ENCODE measurements at places on chromosomes 3 and 15.

- peak; percentile 80 for DNase-seq
These were observed 225.5 kb upstream of the IL12A start for GRCh38 chr3:159763011-159763601.

GRCh38 chr3:98733053-98733811 is 29.9 kb upstream of the ST3GAL6 start:
- peak; percentile 64 for DNase-seq

DNA sequence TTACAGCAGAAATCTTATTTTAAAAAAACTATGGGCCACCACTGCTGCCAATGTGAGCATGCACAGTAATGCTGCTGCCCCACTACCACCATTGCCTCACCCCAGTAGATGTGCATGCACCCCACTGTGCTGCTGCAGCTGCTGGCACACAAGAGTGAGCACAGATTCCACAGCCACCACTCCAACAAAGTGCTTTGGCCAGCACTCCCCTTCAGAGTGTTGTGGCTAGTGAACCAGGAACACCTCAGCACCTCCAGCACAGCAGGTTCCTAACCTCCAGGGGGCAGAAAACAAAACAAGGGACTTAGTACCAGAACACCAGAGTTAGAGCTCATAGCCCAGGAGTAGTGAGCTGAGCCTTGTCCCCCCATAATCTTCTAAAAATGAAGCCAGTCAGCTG is 629.6 kb downstream of the PYDC2 start:
- DNase-seq = no peak

DNA sequence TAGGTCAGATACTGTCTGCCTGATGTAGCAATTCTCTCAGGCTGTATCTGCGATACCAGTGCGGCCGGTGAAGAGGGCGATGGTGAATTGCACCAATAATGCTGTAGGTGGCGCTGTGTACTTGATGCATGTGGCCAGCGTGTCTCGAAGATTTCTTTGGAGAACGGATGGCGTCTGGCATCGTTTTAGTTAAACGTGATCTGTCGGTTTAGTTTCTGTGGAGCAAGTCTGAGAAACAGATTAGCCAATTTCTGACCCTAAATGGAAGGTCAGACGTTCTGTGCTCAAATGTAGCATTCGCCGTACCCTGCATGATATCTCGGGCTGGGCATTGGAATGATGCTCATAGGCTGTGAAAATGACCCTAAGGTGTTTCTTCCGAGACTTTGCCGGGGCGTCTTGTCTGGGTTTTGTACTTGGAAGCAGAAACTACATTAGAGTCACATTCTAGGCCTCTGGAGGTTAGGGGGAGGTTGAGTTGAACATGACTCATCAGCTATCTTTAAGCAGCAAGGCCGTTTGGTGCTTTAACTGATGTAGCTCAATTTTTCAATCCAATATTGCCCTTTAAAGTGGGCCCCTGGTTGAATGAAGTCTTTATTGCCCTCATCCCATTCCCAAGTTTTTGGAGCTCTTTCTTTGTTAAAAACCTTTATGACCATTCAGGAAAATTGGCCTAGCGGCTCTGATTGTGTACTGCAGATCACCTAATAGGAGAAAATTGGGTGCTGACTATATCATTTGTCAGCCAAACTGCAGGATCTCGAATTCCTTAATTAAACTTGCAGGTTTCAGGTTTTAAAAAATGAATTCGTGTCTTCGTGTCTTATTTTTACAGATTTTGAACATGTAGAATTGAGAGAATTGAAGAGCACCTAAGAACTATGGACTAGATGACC is 80.0 kb downstream of the SQOR start:
- DNase-seq = peak; percentile 56

- DNase-seq = no peak
These were observed 5.6 kb upstream of the DNAJC17 start for GRCh38 chr15:40812721-40813425.

- DNase-seq = no peak
These were observed at the start of gene XIRP1 for GRCh38 chr3:39192490-39193092. Gene XIRP1 (minus strand): TSS chr3:39192595. CDS start chr3:39189445, 3,150 bp downstream.

DNA sequence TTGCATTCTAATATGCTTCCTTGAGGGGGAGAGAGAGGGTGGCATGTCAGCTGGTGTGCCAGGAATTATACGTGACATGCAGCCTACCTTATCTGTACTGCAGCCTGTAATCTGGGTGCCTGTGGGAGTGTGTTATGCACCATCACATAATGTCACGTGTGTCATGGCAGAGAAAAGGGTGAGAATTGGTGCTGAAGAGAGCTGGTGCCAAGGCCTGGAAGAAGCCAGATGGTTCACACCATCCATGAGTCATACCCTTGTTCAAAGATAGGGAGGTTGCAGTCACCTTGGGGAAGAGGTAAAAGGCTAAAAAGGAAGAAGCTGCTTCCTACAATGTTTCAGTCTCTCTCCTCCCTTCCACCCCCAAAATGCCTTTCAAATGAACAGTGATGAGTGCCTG is 5.3 kb downstream of the BRPF1 start:
- no peak for DNase-seq

- no peak for DNase-seq
These were observed 8.7 kb downstream of the ATXN7 start for GRCh38 chr3:63872135-63872924.

DNA sequence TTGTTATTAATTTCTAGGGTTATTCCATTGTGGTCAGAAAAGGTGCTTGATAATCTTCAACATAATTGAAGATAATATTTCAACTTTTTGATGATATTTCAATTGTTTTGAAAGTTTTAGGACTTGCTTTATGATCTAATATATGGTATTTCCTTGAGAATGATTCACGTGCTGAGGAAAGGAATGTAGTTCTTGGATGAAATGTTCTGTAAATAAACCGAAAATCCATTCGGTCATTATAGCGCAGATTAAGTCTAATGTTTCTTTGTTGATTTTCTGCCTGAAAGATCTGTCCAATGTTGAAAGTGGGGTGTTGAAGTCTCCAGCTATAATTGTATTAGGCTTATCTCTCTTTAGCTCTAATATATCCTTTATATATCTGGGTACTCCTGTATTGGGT is 617.5 kb upstream of the NECTIN3 start:
- DNase-seq = no peak

DNA sequence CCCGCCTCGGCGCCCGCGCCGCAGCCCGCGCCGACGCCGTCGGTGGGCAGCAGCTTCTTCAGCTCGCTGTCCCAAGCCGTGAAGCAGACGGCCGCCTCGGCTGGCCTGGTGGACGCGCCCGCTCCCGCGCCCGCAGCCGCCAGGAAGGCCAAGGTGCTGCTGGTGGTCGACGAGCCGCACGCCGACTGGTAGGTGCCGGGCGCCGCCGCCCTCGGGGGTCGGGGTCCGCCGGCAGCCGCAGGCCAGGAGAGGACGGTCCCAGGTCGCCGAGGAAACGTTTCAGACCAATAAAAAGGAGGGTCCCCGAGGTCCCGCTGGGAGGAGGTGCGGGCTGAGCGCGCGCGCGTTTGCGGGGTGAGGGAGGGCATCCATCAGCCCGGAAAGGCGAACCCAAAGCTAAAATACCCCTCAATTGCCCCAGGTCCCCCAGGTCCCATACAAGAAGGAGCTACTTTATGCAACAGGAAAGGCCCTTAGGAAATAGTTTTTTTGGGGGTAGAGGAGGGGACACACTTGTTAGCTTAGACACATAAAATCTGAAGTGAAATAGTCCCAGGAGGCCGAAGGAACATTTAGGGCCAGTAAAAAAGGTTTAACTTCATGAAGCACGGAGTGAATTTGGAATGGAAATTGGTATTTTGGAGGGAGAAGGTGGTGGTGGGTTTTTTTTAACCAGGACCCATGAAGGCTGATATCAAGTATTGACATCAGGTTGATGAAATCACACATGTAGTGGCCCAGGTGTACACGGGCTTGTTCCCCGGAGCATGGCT is 739 bp downstream of the SYN2 start:
- DNase-seq = no peak

- no peak for DNase-seq
These were observed 220.4 kb upstream of the THBS1 start for GRCh38 chr15:39360452-39360851.

- no peak for DNase-seq
These were observed 494.5 kb downstream of the DIPK2A start for GRCh38 chr3:144466114-144466513.
